T-helper 17 cell (primary cell): ENCODE measurements at places on chromosomes 4 and X. TPM values are rescaled to one million over a fixed set of nuclear protein-coding genes. Genes with fewer than 3 reads are reported as not detected.

DNA sequence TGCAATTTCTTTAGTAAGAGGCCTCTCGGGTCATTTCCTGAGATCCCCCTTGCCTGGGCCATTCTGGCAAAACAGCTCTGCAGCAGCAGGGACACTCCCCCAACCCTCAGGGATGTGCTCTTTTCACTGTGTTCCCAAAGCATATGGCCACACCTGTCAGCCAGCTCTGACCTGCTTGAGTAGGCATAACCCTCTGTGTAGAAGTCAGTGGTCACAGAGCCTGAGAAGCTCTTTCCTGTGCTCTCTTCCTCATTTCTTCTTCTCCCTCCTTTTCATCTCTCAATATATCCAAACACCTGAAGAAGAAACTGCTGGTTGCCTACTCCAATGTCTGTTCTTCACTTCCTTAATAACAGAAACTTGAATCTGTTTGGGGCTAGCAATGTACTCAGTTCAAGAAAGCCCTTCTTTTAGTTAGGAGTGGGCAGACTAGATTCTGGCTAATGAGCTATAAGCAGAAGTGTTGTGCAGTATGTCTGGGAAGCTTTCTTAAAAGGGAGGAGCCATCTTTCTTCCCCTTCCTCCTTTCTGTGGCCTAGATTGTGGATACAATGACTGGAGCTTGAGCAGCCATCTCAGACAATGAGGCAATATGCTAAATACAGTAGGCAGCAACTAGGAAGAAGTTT is 73.3 kb downstream of the PRPS1 start:
- no peak for DNase-seq

DNA sequence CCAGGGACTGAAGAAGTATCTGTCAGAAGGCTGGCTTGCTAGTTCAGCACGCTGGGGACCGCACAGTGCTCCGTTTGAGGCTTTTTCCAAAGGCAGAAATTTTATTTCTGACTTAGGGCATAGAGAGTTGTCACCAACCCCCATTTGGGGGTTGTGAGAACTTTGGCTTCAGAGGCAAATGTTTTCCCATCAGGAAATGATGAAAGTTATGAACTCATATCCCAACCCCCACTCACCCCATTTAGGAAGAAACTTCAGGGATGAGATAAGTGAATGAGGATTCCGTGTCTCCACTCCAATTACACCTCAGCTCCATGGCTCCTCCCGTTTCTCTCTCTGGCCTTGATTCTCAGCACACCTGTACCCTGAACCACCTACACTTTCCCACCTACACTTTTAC is 4.3 kb upstream of the WDR13 start:
- DNase-seq = no peak

DNA sequence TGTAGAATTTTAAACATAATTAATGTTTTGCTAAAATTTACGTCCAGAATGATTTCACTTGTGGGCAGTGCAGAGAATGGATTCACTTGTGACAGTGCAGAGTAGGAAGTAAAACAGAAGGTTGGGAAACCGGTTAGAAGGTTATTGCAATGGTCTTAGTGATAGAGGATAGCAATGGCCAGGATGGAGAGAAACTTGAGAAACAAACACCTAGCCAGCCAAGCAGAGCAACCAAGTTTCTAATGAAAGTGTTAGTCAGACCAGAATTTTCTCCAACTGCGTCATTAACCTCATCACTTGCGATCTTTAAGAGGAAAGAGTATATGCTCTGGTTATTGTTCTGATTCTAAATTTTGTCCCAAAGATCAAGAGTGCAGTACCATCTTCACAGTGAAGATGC is 50.0 kb upstream of the TBC1D9 start:
- no peak for DNase-seq

Gene PDE6B
- 10.2 TPM for total RNA-seq

GRCh38 chr4:66294638-66295037 is 624.3 kb upstream of the EPHA5 start:
- no peak for DNase-seq

Gene FAM47A
- total RNA-seq = not detected

Gene RGN
- not detected for total RNA-seq

- DNase-seq = no peak
Measured at GRCh38 chr4:73486497-73486896, 5.0 kb downstream of the AFM start.

DNA sequence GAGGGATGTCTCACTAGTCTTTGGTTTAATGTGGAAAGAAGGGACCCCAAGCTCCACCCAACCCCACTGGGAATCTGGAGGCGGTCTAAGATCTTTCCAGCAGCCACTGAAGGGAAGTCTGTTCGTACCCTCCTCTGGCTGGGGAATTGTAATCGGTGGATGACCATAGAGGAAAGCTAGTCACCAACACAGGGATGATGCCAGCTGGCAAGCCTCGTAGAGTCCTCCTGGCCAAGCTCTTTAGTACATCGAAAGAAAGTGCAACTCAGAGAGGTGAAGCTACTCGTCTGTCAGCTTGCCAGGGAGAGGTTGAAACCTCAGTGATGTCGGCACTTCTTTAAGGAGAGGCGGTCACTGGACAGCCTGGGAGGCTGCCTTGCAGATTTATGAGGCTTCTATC is 58.7 kb downstream of the MAMLD1 start:
- no peak for DNase-seq

DNA sequence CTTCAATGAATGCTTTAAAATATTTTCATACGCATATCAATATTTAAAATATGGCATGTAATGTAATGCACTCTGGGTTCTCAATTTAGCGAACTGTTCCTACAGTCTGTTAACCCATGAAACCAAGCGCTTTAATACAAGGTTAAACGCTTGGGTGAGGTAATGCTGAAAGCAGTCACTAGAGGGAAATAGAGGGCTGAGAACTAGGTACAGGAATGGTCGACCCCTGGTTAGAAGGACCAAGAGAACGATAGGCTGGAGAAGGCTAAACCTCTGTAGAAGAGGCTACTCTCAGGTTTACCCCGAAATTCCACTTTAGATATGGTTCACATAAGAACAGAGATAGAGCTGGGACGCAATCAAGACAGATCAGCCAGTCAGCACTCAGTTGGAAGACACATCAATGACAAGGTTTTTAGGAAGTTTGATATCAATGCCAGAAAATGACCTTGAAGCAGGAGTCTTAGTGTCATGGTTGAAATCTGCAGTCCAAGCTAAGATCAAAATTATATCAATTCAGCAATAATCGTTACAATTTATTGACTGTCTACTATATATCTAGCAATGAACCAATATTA is 26.9 kb downstream of the ARSJ start:
- peak; percentile 6 for DNase-seq

Gene TXK
- total RNA-seq = 52.4 TPM

- no peak for DNase-seq
Measured at GRCh38 chr4:140754918-140755773, 1.0 kb downstream of the TBC1D9 start.

Gene RCHY1
- total RNA-seq = 29.0 TPM

DNA sequence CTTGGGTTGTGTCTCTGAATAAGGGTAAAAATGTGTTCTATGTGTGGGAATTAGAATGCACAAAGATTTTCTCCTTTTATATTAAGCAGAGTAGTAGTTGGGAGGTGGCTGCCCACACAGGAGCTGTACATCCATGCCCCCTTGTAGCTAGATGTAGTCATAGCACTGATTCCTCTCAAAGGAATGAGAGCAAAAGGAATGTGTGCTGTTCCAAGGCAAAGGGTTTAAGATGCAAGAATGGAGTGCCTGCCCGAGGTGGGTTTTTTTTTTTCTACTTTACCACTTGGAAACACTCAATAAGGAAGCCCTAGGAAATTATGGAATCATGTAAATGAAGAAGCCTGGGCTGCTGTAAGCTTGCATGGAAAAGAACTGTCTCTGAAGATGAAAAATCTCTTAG is 2183.2 kb upstream of the AGA start:
- no peak for DNase-seq

GRCh38 chr4:147789596-147789995 is 57.7 kb downstream of the ARHGAP10 start:
- no peak for DNase-seq

DNA sequence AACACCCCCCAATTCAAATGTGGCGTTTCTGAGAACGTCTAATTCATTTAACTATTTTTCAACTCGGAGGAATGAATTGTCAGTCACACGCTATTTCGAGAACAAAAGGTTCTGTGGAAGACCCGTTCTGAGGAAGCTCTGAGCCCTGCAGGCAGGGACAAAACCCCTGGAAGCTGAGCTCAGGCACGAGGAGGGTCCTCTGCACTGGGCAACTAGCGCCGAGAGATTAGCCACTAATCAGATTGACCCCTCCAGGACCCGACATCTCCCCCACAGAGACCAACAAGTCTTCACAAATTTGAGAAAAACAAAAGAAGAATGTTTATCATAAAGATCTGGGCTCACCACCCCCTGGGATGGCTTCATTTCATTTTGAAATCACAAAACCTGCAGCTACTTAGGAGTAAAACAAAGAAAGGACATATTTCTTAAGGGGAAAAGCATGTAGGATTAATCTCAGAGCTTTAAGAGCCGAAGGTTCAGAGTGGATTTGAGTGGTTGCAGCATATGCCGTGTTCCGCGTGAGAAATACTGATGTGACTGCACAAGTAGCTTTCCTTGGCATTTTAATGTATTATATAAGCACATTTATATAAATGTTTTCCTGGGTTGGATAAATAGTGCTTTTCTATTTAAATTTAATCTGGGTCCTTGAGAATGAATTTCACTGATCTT is 41.8 kb downstream of the ADRA2C start:
- DNase-seq = no peak

- no peak for DNase-seq
Measured at GRCh38 chr4:129570326-129570725, 474.4 kb downstream of the C4orf33 start.

GRCh38 chr4:111475666-111476065 is 669.6 kb upstream of the FAM241A start:
- DNase-seq = no peak
